Memory B cell (primary cell): ENCODE measurements at places on chromosomes 3 and 15.

DNA sequence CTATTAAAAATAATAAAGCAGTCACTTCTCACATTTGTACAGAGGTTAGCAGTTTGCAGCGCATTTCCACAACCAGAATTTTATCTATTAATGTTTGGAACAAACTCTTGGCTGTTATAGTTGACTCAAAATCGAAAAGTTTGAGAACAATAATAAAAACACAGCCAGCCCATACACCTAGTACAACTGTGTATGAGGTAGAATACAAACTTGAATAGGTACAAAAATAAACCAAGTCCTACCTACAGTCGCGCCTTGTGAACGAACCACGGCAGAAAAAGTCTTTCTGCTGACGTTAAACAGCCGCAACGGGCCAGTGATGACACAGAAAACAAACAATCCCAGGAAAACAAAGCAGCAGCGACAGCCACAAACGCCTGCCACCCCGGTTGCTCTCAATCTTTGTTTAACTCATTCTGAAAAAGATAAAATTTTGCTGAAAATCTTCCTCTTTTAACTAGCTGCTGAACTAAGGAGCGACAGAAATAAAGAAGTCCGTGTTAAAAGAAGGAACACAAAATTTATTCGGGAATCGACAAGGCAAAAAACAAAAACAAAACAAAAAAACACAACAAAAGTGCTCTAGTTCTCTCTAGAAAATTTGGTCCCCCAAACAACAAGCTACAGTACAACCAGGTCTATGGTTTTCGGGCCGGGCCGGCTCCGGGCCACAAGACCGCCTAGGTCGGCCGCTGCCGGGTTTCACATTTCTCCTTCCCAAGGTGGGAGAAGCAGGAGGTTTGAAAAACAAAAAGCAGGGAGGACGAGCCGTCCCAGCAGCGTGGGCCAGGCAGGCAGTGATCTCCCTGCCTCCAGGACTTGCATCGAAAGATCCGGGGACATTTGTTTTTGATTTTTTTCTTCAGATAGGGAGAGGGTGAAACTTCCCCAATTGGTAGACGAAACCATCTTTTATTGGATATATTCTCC lies 2.9 kb downstream of the FOXL2 start:
- peaks cover 5% of the 10 kb centered on the region for H3K4me1 ChIP-seq
- H3K4me3 ChIP-seq, result peak overlapping the region; percentile 33
- peaks cover 3% of the 10 kb centered on the region for H3K36me3 ChIP-seq
- H3K27ac ChIP-seq, result no peak overlapping the region
- H3K27me3 ChIP-seq, result peaks cover 31% of the 10 kb centered on the region

- H3K27me3 ChIP-seq, result no peaks in the 10 kb centered on the region
- no peaks in the 10 kb centered on the region for H3K36me3 ChIP-seq
- DNase-seq, result no peak
- H3K4me3 ChIP-seq, result no peak overlapping the region
- H3K27ac ChIP-seq, result no peak overlapping the region
- H3K4me1 ChIP-seq, result no peaks in the 10 kb centered on the region
Measured at GRCh38 chr3:182083112-182083511, 371.4 kb downstream of the SOX2 start.

DNA sequence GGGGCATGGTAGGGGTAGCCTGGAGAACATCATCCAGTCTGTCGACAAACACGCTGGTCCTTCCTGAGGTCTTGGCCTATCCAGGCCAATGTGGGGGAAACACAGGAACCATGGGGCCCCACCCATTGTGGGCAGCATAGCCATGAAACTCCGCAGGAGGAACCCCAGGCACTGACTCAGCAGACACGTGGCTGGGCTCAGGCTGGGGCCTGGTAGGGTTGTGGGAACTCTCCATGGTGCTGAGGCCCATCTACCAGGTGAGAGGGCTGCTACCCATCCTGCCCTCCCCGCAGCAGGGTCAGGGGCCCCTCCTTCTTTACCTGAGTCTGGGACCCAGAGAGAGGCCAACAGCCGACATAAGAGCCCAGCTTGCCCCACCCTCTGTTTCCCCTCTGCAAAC lies 22.6 kb upstream of the CACNA2D2 start:
- no peak overlapping the region for H3K27ac ChIP-seq
- H3K4me1 ChIP-seq, result no peaks in the 10 kb centered on the region
- H3K27me3 ChIP-seq, result peaks cover 16% of the 10 kb centered on the region
- H3K4me3 ChIP-seq, result no peak overlapping the region

DNA sequence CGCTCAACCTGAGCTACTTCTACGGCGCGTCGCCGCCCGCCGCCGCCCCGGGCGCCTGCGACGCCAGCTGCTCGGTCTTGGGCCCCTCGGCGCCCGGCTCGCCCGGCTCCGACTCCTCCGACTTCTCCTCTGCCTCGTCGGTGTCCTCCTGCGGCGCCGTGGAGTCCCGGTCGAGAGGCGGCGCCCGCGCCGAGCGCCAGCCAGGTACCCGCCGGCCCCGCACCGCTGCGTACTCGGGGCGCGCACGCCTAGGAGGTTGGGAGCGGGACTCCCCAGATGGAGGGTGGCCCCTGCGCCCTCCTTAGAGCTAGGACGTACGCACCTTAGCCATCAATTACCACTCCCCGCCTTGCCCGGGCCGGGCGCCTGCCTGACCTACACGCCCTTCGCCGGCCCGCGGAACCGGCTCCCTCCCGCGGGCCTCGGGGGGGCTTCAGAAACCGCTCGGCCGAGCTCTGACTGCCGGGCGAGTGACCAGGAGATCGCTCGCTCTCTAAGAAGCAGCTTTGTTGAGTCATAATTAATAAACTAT lies 466 bp downstream of the NFKBIZ start:
- peaks cover 41% of the 10 kb centered on the region for H3K4me1 ChIP-seq
- peak overlapping the region; percentile 97 for H3K27ac ChIP-seq
- H3K27me3 ChIP-seq, result no peaks in the 10 kb centered on the region
- H3K36me3 ChIP-seq, result peaks cover 22% of the 10 kb centered on the region
- DNase-seq, result peak; percentile 59

GRCh38 chr15:26103002-26103404 lies 239.9 kb upstream of the ATP10A start:
- DNase-seq, result no peak
- peaks cover 4% of the 10 kb centered on the region for H3K27me3 ChIP-seq
- no peaks in the 10 kb centered on the region for H3K4me1 ChIP-seq
- no peaks in the 10 kb centered on the region for H3K36me3 ChIP-seq
- H3K4me3 ChIP-seq, result no peak overlapping the region
- no peak overlapping the region for H3K27ac ChIP-seq

DNA sequence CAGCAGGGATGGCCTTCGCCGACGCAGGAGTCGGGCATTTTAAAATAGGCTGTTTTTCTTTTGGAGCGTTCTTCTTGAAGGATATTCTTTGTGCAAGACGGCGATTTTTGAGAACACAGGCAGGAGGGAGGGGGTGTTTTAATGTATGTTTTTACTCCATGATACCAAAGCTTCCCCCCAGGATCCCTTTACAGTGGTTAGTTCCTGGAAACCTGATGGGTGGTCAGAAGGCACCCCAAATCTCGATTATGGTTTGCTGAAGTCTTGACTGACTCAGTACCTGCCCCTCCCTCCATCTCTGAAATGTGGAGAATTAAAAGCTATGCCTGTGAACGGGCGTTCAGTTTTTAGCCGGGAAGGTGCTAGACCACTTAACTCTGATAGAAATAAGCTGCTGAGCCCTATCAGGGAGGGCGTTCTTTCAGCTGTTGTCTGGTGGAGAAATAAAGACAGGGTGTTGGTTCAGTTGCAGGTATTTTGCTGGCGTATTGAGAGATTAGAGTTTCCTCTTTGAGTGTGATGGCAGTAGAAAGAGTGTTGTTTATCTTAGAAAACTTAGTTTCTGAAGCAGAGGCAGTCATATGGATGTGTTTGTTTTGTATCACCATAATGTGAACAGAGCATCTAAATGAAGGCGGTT lies 3.4 kb downstream of the IGF1R start:
- peaks cover 20% of the 10 kb centered on the region for H3K4me1 ChIP-seq
- DNase-seq, result no peak
- H3K36me3 ChIP-seq, result peaks cover 3% of the 10 kb centered on the region
- H3K4me3 ChIP-seq, result peak overlapping the region; percentile 91

- H3K27me3 ChIP-seq, result peaks cover 2% of the 10 kb centered on the region
- H3K27ac ChIP-seq, result no peak overlapping the region
- peaks cover 13% of the 10 kb centered on the region for H3K4me1 ChIP-seq
- no peak overlapping the region for H3K4me3 ChIP-seq
- DNase-seq, result no peak
Measured at GRCh38 chr3:66475386-66476020, 25.3 kb downstream of the LRIG1 start.
